ENCODE measurements at places on chromosomes 13 and 19.

GRCh38 chr19:12885749-12886650 is 1.0 kb downstream of the KLF1 start:
- no peak for DNase-seq

DNA sequence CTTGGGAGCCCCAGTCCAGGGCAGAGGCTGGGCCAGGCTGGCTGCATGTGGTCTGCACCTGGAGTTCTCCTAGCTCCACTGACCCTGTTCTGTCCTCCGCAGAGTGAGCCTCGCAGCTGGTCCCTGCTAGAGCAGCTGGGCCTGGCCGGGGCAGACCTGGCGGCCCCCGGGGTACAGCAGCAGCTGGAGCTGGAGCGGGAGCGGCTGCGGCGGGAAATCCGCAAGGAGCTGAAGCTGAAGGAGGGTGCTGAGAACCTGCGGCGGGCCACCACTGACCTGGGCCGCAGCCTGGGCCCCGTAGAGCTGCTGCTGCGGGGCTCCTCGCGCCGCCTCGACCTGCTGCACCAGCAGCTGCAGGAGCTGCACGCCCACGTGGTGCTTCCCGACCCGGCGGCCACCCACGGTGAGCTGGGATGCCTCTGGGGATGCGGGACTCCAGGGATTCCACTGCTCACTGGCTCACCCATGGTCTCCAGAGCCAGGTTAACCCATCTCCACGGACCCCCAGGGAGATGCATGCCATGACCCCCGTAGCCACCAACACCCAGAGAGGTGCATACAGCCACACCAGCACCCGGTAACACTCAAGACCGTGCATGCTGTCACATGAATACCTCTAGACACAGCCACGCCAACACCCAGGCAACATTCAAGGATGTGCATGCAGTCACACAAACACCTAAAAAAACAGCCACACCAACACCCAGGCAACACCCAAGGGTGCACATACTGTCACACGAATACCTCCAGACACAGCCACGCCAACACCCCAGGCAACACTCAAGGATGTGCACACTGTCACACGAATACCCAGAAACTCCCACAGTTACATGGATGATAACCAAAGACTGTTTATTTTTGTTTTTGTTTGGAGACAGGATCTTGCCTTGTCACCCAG is 8.2 kb downstream of the PKN1 start:
- DNase-seq, result no peak

- no peak for DNase-seq
These were observed 14.2 kb upstream of the LILRB1 start for GRCh38 chr19:54616057-54616456.

GRCh38 chr19:15062036-15062435 is 12.8 kb downstream of the CASP14 start:
- DNase-seq, result no peak

DNA sequence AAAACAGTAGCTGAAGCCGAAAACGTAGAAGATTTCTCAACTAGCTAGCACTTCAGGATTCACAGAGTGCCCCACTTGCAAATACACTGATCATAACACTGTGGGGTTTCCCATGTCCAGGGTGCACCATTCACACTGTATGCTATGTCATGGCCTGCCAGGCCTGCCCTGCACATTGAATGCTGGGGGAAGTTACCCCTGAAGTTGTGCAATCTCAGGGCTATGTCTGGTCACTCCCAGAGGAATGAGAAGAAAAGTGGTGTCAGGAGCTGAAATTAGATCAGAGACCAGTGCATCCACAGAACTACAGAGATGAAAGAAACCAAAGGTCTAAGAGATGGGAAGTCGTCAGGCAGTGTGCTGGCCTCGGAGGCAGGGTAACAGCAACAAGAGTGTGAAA is 196.8 kb downstream of the RAP2A start:
- no peak for DNase-seq

DNA sequence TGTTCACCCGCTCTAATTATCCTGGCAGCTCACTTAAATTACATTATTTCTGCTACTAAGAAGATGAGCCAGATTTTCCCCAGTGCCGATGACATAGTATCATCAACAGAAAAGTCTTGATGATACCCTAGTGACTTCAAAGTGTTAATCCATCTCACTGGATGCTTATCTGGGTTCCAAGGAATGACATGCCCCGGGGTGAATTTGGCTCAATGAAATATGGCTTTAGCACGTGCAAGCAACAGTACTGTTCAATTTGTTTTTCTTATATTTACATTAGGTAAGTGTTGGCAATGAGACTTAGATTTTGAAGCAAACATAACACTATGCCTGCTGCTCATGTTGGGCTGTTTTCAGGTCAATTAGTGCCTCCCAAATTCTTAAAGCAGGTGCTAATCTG is 548.2 kb upstream of the SLITRK1 start:
- no peak for DNase-seq
